ENCODE measurements at places on chromosomes 7 and 10. TPM values are rescaled to one million over a fixed set of nuclear protein-coding genes. Genes with fewer than 3 reads are reported as not detected.

DNA sequence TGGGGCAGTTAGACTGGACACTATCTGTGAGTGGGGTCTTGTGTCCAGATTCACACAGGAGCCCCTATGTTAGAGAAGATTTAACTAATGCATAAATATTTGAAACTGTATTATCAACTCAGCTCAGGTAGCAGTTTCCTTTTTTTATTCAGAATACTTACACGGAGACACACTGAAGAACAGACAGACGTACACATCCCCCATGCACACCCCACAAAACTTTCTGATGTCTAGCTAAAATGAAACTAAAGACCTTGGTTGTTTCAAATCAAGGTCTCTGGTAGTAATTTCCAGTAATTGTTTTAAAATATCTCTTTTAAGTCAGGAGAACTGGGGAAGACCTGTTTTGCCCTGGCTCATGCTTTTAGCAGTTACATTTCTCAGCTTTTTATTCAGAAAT lies 55.7 kb upstream of the PRKCQ start:
- H3K4me3 ChIP-seq: no peak overlapping the region
- H3K36me3 ChIP-seq: no peaks in the 10 kb centered on the region
- H3K4me1 ChIP-seq: no peaks in the 10 kb centered on the region
- no peak overlapping the region for H3K27ac ChIP-seq
- no peak for DNase-seq

Gene PNLIP
- not detected for total RNA-seq

DNA sequence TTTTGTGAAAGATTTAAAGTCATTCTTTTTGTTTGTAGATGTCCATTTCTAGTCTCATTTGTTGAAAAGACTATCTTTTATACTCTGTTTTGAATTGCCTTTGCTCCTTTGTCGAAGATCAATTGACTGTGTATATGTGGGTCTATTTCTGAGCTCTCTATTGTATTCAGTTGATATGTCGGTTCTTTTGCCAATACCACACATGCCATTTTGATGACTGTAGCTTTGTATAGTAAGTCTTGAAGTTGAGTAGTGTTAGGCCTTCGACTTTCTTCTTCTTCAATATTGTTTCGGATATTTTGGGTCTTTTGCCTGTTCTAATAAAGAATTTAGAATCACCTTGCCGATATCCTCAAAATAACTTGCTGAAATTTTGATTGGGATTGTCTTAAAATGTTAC lies 104.5 kb downstream of the CCSER2 start:
- no peaks in the 10 kb centered on the region for H3K36me3 ChIP-seq
- H3K4me1 ChIP-seq: no peaks in the 10 kb centered on the region
- no peak overlapping the region for H3K27ac ChIP-seq
- no peak for DNase-seq

DNA sequence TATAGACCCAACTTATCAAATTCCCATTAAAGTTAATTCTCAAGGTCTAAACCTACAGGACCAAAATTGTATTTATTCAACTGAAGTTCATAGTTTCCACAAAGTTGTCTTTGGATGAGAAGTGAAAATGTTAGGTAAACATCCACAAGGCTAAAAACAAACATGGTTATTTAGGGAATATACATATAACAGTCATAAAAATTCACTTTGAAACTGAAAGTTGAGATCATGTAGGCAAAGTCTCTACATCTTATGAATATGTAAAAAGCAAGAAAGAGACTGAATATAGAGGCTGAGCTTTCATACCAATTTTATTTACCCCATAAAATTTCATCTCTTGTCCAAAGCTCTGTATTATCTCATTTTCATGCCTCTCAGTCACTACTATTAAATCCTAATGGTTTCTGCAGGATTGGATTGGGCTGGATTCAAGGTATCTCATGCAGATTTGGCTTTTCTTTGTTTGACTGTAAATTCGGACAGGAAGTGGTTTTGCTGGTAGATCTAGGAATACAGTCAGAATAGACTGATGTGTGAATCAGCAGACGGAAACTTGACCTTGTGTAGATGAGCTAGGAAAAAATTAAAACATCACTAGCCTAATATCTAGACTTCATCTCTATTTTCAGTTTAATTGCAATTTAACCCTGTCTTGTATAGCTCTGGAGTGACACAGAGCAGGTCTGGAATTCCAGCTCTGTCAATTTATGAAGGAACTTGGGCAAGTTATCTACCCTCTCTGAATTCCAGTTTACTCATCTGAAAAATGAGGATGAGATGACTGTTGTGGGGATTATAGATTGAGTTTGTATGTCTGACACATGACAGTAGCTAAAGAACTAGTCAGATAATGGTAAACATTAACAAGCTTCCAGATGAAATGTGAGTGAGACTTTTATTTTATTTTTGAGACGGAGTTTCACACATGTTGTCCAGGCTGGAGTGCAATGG lies 27.3 kb upstream of the SKAP2 start:
- H3K27me3 ChIP-seq: no peaks in the 10 kb centered on the region
- DNase-seq: peak; percentile 12
- no peak overlapping the region for H3K27ac ChIP-seq
- H3K4me3 ChIP-seq: no peak overlapping the region

DNA sequence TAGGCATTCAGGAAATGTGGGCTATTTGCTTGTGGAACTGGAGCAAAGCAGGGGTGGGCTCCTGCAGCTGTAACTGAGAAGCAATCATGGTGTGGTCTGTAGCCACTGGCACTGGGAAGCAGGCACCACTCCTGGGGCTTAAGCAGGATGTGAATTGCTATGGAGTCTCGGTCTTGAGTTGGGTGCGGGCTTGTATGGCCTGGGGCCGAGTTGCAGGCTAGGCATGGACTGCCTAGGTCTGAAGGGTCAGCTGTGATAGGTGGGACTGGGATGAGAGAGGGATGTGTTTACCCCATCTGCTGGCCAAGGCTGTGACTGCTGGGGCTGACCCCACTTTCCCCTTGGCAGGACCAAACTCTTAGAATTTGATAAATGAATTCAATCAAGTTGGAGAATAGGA lies 43.0 kb downstream of the ADCY1 start:
- no peaks in the 10 kb centered on the region for H3K27me3 ChIP-seq
- H3K4me1 ChIP-seq: no peaks in the 10 kb centered on the region
- DNase-seq: no peak

GRCh38 chr10:133123746-133124356 lies 36.1 kb downstream of the ADGRA1 start:
- no peaks in the 10 kb centered on the region for H3K4me1 ChIP-seq
- no peak for DNase-seq
- no peak overlapping the region for H3K4me3 ChIP-seq
- no peaks in the 10 kb centered on the region for H3K27me3 ChIP-seq
- no peaks in the 10 kb centered on the region for H3K36me3 ChIP-seq

- peaks cover 27% of the 10 kb centered on the region for H3K4me1 ChIP-seq
- no peak overlapping the region for H3K27ac ChIP-seq
- no peak for DNase-seq
- H3K27me3 ChIP-seq: no peaks in the 10 kb centered on the region
- no peak overlapping the region for H3K4me3 ChIP-seq
- H3K36me3 ChIP-seq: no peaks in the 10 kb centered on the region
Measured at GRCh38 chr7:108407676-108408075, 48.6 kb downstream of the NRCAM start.

Gene TMEM130
- total RNA-seq: not detected

DNA sequence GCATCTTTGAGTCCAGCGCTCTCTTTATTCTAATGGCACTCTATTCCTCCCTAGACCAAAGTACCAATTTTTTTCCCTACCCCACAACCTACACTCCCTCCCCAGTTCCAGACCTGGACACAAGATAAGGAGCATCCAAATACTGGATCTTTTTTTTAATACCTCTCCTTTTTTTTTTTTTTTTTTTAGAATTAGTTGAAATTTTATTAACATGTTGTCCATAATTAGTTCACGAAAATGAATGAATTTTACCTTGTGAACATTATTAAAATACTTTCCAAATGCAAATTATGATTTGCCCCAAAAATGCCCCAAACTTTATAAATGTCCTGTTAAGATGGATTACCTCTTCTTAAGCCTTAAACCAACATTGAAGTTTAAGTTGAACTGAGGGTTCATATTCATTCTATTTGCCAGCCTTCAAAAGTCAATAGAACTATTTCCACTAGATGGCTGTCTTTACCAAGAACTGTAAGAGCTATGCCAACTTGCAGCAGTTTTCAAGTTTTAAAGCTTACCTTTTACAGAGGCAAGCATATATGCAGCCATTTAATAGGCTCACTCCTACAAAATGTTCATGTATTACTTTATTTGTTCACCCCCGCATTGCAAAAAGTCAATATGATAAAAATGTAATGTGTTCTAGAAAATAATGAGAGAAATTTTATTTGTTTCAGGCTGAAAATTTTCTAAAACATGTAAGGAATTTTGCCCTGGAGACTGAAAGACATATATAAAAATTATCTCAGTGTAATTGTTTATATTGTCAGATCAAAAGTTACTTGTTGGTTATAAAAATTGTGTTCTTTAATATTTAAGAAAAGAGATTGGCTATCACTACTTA lies 39.7 kb upstream of the TNKS2 start:
- H3K27ac ChIP-seq: no peak overlapping the region
- no peaks in the 10 kb centered on the region for H3K4me1 ChIP-seq
- H3K36me3 ChIP-seq: no peaks in the 10 kb centered on the region

DNA sequence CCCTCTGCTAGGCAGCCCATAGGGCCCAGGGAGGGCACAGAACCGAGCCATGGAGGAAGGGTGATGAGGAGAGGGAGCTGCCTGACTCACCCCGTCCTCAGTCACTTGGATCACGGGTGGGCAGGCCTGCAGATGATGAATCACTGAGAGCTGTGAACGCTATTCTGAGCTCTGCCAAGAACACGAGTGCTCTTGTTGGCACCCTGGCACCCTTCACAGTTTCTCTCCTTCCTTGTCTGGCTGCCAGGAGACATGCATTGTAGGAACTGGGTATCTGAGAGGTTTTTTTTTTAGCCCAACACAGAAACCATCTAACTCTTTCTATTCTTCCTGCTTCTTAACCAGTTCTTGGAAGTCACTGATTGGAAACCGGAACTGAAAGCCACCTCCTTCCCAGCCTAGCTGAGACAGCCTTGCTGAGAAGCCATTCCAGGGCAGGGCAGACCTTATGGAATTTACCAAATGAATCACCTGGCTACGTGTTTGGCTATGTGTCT lies 82.1 kb downstream of the SLC37A3 start:
- H3K27ac ChIP-seq: no peak overlapping the region
- 0 out of 2 replicates have a peak, but pooled peaks cover 3% of the 10 kb centered on the region for H3K4me1 ChIP-seq
- H3K27me3 ChIP-seq: no peaks in the 10 kb centered on the region
- no peaks in the 10 kb centered on the region for H3K36me3 ChIP-seq

DNA sequence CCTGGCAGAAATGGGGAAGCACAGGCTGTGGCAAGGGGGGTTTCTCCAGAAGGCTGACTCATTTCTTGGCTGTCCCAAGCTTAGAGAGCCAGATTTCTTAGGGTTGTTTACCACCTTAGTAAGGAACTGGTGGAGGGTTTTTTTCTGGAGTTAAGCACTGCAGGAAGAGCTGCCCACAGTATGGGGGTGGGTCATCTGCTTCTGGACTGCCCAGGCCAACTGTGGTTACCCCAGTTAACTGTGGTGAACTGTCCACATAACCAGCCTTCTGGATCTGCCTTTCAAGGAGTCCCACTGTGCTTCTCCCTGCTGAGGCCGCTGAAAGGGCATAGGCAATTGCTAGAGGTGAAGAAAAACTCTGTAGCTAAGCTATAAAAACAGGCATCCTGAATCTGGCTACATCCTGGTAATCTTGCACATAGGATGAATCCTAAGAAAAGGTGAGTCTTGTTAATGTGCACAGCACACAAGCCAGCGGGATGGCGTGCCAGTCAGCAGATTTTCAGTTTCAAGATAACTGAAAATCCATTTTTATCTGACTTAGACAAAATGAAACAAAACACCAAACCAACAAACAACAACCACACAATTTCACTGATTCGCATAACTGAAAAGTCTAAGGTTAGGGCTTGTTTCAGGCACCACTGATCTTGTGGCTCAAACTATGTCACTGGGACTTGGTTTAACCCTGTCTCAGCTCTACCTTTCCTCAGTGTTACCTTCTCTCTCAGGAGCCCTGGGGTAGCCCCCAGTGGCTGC lies 21.6 kb upstream of the TSPAN33 start:
- H3K4me3 ChIP-seq: no peak overlapping the region
- H3K27me3 ChIP-seq: no peaks in the 10 kb centered on the region
- DNase-seq: no peak
- H3K36me3 ChIP-seq: no peaks in the 10 kb centered on the region
- H3K27ac ChIP-seq: no peak overlapping the region

DNA sequence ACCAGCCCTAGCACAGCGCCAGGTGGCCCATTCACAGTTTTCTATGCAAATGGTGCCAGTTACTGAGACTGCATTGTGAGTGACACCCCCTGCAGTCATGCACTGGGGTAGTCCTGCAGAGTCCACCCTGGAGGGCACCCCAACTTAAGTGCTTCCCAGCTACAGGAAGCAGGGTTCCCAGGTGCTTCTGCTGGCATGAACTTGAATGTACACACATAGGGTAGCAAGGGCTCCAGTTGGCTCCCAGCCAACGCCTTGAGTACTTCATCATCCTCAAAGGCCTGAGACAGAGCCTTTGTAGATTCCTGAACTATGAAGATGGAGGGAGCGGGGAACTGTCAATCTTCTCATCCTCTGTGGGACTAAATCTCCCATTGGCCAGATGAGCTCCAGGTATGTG lies 11.5 kb upstream of the NPFFR1 start:
- no peaks in the 10 kb centered on the region for H3K4me1 ChIP-seq
- no peaks in the 10 kb centered on the region for H3K36me3 ChIP-seq
- DNase-seq: no peak
- H3K4me3 ChIP-seq: no peak overlapping the region
- H3K27ac ChIP-seq: no peak overlapping the region
- no peaks in the 10 kb centered on the region for H3K27me3 ChIP-seq

Gene NUTM2D
- total RNA-seq: 0.59 TPM

GRCh38 chr10:113525713-113526112 lies 27.1 kb upstream of the HABP2 start:
- H3K27me3 ChIP-seq: no peaks in the 10 kb centered on the region
- H3K4me3 ChIP-seq: no peak overlapping the region
- no peaks in the 10 kb centered on the region for H3K4me1 ChIP-seq
- no peak for DNase-seq
- no peak overlapping the region for H3K27ac ChIP-seq

Gene CTNNA3
- total RNA-seq: 2.7 TPM

Gene KIN
- 10.8 TPM for total RNA-seq

Gene KLHDC10
- total RNA-seq: 92.0 TPM

- H3K4me1 ChIP-seq: 0 out of 2 replicates have a peak, but pooled peaks cover 3% of the 10 kb centered on the region
- H3K27me3 ChIP-seq: no peaks in the 10 kb centered on the region
- no peak overlapping the region for H3K27ac ChIP-seq
- no peak for DNase-seq
Measured at GRCh38 chr10:74863551-74863950, 37.2 kb downstream of the KAT6B start.

Gene SGCE
- 52.5 TPM for total RNA-seq

- no peaks in the 10 kb centered on the region for H3K36me3 ChIP-seq
- H3K4me1 ChIP-seq: no peaks in the 10 kb centered on the region
- H3K27me3 ChIP-seq: peaks cover 4% of the 10 kb centered on the region
Measured at GRCh38 chr7:54615537-54615936, 73.4 kb downstream of the VSTM2A start.

- H3K4me3 ChIP-seq: no peak overlapping the region
- H3K4me1 ChIP-seq: no peaks in the 10 kb centered on the region
- H3K27ac ChIP-seq: no peak overlapping the region
- DNase-seq: no peak
Measured at GRCh38 chr7:17758008-17758407, 182.3 kb downstream of the SNX13 start.

Measured in SJCRH30 (cell line).